NK-92 treated with Interleukin-12 subunit alpha and Interleukin-12 subunit beta, amount 100 ng/mL, for 24 hours (cell line): ENCODE measurements at places on chromosomes 3 and 15.

GRCh38 chr3:15974647-15975046 is 176.9 kb upstream of the ANKRD28 start:
- DNase-seq = no peak

- no peak for DNase-seq
These were observed 19.8 kb downstream of the MORC1 start for GRCh38 chr3:109098079-109098644.

DNA sequence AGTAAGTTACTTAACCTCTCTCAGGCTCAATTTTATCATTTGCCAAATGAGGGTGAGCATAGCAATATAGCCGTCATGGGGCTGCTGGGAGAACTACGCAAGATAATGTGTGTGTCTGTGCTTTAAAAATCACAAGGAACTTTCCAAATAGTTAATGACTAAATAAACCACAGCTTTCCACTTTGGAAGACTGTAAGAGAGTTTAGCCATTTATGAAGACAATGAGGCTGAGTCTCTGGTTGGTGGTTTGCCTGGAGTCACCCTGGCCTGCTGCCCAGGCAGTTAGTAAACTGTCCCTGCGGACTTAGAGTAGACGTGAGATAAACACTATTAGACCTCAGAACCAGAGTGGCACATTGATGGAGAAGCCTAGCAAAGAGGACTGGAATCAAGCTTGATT is 357.7 kb downstream of the CLSTN2 start:
- no peak for DNase-seq

GRCh38 chr15:39565851-39566250 is 15.0 kb upstream of the THBS1 start:
- DNase-seq = no peak

- no peak for DNase-seq
These were observed 144.1 kb upstream of the PEX5L start for GRCh38 chr3:180180795-180181194.

DNA sequence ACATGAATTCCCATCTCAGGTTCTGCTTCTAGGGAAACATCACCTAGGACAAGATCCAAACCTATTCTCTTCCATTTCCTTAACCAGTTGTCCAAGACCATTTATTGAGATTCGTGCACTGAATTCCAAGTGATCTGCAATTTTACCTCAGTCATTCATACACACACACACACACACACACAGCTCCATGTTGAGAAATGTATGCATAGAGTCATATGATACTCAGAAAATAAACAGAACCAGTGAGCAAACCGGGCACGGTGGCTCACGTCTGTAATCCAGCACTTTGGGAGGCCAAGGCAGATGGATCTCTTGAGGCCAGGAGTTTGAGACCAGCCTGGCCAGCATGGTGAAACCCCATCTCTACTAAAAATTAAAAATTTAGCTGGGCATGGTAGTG is 6.1 kb upstream of the KPNA1 start:
- DNase-seq = no peak

GRCh38 chr15:69991551-69991980 is 106.2 kb downstream of the TLE3 start:
- no peak for DNase-seq
